Sigmoid colon (tissue), 7 donors: ENCODE measurements at places on chromosomes 11 and 22. TPM values are rescaled to one million over a fixed set of nuclear protein-coding genes. Genes with fewer than 3 reads are reported as not detected.

Gene OR51B5
- not detected for total RNA-seq

GRCh38 chr11:12285811-12286222, 91.6 kb upstream of the PARVA start:
- H3K27ac ChIP-seq: peak overlapping the region; percentile 91
- no peak for DNase-seq
- no peaks in the 10 kb centered on the region for H3K27me3 ChIP-seq
- H3K36me3 ChIP-seq: no peaks in the 10 kb centered on the region

Gene OR10D3
- not detected for total RNA-seq

GRCh38 chr11:108923413-108923812, 258.5 kb downstream of the DDX10 start:
- no peaks in the 10 kb centered on the region for H3K36me3 ChIP-seq
- H3K27ac ChIP-seq: no peak overlapping the region
- no peak overlapping the region for H3K4me3 ChIP-seq
- no peaks in the 10 kb centered on the region for H3K27me3 ChIP-seq
- no peaks in the 10 kb centered on the region for H3K4me1 ChIP-seq
- no peak for DNase-seq
